NB4 (cell line): ENCODE measurements at places on chromosomes 7 and 10.

GRCh38 chr7:50674299-50674698 lies 108.4 kb downstream of the GRB10 start:
- no peak for DNase-seq

- no peak for DNase-seq
Observed at GRCh38 chr7:139737221-139738100, 40.3 kb downstream of the HIPK2 start.

- no peak for DNase-seq
Observed at GRCh38 chr7:44911911-44912310, 26.6 kb upstream of the PURB start.

DNA sequence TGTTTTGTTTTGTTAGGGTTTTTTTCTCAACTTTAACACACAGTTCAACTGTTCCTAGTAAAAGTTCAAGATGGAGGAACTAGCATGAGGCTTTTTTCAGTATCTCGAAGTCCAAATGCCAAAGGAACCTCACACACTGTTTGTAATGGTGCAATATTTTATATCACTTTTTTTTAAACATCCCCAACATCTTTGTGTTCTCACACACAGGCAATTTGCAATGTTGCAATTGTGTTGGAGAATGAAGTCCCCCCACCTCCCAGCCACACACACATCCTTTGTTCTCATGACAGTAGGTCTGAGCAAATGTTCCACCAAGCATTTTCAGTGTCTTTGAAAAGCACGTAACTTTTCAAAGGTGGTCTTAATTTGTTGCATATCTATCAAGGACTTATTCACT lies 120.9 kb downstream of the TWIST1 start:
- no peak for DNase-seq

DNA sequence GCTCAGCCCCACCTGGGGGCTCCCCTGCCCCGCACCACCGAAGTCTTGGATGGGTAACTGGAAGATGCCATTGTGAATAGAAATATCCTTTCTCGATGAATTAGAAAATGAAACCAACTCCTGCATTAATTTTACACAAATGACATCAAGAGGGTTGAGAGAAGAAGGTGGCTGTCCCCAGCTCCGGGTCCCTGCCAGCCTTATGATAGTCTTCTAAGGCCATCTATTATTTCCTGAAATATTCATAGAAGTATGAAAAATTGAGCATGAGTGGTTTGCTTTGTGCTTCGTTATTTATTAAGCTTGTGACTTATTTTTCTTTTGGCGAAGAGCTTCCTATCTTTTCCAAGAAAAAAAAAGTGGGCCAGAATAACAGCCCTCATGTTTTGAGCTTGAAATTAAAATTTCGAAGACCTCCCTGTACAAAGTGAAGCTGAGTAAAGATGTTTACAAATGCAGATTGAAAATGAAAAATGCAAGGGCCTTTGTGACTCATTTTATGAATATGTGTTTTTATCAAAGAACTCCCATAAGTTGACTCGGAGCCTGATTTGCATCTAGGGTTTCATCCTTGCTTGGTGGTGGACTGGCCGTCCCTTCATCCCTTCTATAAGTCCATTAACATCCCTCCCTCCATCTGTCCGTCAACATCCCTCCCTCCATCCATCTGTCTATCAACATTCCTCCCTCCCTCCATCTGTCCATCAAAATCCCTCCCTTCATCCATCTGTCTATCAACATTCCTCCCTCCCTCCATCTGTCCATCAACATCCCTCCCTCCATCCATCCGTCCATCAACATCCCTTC lies 20.5 kb upstream of the CFAP46 start:
- DNase-seq = no peak

DNA sequence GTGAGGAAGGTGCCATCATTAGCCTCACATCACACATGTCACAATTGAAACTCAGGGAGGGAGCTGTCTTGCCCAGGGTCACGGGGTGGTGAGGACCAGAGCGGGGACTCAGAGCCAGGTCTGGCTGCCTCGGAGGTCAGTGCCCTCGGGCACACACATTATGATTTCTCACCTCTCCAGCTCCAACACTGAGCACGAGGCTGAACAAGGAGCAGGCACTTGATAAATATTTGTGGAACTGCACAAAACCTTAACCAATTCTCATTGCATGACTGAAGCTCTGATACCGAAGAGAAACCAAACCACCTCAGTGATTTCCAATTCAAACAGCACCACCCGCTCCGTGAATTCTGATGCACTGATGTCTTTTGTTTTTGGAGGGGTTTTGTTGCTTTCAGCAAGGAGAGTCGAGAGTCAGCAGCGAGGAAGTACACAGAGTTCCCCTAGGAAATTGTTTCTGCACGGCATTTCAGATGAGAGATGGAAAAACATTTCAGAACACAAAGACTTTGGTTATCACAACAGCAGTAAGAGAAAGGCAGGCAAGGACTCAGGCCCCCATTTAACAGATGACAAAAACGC lies 55.3 kb upstream of the ZMIZ1 start:
- DNase-seq = no peak

DNA sequence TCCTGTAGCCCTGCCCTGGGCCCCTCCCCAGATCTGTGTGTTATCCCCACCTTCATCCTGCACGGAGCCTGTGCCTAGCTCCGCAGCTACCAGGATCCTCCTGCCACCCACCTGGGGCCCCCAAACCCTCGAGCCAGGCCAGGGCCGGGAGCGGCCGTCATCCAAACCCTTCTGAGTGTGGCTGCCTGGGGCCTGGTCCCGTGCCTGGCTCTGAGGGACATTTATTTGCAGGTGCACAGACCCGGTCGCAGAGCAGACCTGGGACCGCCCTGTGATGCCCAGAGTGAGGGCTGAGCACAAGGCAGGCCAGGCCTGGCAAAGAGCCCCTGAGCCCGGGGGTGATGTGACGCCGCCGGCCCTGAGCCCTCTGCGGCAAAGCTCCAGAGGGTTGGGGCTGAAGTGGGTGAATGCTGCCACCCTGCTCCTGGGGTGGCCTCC lies 27.4 kb upstream of the INPP5A start:
- DNase-seq = no peak

DNA sequence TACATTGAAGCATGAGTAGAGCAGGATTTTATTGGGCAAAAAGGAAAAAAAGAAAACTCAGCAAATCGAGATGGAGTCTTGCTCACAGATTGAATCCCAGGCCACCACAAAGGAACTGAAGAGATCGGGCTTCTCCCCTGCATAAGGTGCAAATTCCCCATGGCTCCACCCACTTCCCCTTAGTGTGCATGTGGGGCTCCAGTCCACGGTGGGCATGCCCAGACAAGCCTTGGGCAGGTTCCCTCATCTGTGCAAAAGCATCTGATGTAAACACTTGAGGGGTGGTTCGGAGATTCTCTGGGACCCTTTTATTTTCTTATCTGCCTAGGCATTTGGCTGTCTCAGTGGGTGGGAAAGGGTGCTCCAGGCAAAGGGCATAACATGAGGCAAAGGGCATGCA lies 150.7 kb downstream of the CFTR start:
- DNase-seq = no peak

- no peak for DNase-seq
Observed at GRCh38 chr10:94012834-94013233, 19.1 kb downstream of the PLCE1 start.

- DNase-seq = no peak
Observed at GRCh38 chr7:158076215-158076614, 511.4 kb downstream of the PTPRN2 start.

DNA sequence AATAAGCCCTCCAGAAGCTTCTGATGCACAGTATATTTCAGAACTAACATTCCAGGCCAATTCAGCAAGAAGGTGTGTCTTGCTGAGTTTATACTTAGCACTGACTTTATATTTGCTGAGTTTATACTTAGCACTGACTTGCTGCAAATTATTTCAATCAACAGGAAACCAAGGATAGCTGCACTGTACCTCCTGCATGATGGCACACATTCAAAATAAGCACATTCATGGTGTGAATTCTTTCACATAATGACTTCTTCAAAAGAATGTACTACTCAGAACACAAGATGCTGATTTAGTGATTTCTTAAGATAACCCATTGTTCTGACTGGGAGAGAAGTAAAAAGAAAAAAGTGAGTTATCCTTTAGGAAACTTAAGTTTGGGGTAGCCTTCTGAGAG lies 52.0 kb downstream of the JAZF1 start:
- no peak for DNase-seq

- no peak for DNase-seq
Observed at GRCh38 chr7:142498364-142498763, 240.5 kb upstream of the PRSS58 start.

- DNase-seq = no peak
Observed at GRCh38 chr10:86072413-86072812, 294.2 kb downstream of the GRID1 start.

DNA sequence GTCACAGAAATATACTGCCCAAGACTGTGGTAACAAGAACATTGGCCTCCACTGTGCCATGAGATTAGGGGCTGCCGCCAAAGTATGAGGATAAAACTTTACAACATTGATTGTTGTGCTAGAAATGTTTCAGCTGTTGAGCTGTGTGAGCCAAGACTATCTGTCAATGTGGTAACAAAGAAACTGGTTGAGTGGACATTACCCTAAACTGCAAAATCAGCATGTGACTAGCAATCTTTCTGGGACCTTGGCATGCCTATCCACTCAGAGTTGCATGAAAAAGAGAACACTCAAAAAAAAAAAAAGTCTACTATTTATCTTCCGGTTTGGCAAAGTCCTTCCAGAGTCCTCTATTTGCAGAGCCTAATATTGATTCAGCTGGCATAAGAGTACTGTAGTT lies 605.6 kb upstream of the CNTNAP2 start:
- DNase-seq = no peak

DNA sequence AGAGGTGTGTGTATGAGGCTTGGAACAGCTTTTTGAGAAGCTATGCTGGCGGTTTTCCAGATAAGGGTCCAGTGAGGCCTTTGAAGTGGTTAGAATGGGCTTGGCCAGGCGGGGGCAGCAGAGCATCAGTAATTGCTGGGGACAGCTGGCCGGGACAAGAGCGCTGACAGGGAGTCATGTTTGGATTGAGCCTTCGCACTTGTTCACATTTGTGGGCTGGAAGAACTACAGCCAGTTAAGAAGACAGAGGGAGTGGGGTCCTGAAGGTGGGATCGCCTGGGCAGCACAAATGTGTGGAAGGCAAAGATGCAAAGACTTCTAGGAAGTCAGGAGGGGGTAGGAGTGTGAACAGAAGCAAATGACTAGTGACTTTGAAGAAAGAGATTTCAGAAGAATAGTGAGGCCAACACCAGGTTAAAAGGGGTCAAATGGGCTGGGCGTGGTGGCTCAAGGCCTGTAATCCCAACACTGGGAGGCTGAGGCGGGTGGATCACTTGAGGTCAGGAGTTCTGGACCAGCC lies 12.7 kb upstream of the SDHAF3 start:
- peak; percentile 83 for DNase-seq

- DNase-seq = no peak
Observed at GRCh38 chr7:5394264-5395105, 29.1 kb downstream of the TNRC18 start.

GRCh38 chr7:38839851-38840250 lies 69.1 kb downstream of the VPS41 start:
- DNase-seq = no peak

- DNase-seq = no peak
Observed at GRCh38 chr10:76581506-76582256, 1055.9 kb downstream of the KCNMA1 start.

DNA sequence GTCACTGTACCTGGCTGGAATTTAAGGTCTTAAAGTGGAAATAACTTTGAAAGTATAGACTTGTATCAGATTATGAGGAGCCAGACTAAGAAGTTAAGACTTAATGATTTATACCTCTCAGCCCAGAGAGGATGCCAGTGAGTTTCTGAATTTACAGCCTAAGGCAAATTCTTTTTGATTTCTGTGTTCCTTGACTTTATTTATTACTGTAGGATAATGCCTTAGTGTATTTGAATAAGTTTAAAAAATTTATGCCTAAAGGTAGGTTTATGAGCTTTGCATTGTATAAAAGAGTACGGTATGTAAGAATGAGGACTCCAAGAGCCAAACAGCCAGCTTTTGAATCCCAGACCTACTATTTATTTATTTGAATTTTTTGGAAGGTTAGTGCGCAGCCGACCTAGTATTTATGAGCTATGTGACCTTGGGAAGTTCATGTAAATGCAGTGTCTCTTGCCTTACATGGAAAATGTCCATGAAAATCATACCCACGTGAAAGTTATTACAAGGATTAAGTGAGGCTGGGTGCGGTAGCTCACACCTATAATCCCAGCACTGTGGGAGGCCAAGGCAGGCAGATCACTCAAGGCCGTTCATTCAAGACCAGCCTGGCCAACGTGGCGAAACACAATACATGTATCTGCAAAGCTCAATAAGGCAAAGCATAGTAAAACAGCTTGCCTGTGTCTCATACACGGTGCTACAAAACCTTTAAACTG lies 174.6 kb downstream of the AUTS2 start:
- no peak for DNase-seq

- no peak for DNase-seq
Observed at GRCh38 chr10:60439641-60440040, 50.0 kb upstream of the ANK3 start.

DNA sequence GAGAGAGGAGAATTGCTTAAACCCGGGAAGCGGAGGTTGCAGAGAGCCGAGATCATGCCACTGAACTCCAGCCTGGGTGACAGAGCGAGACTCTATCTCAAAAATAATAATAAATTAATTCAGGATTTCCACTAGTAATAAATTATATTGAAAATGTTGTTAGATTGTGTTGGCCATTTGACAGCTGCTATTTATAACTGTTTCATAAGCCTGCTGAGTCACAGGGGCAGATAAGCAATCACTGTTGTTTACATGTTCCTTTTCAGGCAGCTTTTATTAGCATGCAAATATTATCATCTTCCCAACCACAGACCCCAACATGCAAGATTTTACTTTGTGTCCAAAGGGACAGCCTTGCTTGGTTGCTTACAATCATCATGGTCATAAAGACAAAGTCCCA lies 49.5 kb upstream of the ZNF138 start:
- DNase-seq = no peak

DNA sequence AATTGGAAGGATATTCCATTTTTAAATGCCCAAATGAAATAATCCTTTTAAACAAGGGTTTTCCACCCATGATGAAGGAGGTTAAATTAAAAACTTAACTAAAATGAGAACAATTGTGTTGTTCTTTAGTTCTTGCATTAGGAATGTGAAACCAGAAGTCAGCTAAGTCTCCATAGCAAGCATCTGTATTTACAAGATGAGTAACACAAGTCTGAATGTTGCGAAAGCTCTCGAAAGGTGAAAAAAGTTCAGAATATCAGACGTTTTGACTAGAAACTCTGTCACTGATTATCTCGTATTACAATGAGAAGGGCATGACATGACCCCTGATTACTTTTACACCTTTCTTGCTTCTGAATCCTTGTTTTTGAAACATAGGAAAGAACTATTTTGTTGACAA lies 149.6 kb downstream of the BICC1 start:
- peak; percentile 9 for DNase-seq

GRCh38 chr10:113854761-113855588 lies 514 bp downstream of the NHLRC2 start:
- peak; percentile 85 for DNase-seq

DNA sequence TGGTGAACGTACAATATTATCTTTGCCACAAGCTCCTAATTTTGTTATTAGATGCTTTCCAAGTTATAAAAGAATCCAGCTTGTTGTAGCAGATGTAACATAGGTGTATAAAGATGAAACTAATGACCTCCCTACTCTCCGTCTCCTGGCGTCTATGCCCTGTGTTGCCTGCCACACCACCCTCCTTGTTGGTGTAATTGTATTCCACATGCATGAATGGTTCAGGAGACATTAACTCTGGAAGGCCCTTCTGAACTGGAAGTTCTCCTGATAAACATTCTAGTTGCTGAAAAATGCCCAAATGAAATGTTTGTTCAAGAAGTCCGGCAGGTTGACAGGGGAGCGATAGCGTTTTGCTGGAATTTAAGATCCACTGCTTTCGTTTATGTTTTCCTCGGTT lies 53.9 kb upstream of the SEPHS1 start:
- no peak for DNase-seq
